ACHN (cell line): ENCODE measurements at places on chromosomes 12 and 14.

DNA sequence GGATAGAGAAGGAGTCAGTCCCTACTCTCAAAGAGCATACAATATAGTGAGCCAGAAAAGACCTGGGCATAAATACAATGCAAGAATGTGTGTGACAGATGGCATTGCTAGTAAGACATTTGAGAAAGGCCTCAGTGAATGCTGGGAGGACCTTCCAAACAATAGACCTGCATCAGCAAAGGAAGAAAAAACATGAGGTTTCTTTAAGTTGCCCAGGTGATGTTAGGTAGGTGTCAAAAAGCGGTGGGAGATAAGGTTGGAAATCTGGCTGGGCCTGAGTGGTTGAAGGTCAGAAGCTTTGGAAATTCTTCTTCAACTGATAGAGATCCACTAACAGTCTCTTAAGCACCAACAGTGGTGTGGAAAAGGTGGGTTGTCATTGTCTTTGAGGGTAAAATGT lies 50.5 kb upstream of the FRS2 start:
- no peak for DNase-seq

- no peak for DNase-seq
Measured at GRCh38 chr14:88823968-88824313, 510 bp upstream of the TTC8 start.

DNA sequence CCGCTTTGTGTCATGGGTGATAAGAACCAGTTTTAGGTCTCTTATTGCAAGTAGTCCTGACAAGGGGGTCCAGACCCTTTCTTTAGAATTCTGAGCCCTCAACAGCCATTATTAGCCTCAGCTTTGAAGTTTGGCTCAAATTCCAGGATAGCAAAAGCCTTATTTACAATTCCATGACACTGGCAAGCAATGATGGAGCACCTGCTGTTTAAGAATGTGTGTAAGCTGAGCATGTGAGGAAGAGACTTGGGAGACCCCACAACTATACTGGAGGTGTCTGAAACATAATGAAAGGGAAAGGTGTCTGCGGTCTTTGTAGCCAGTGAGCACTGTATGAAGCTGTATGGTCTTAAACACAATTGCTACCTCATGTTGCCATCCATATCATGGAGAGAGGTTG lies 119.8 kb downstream of the TBX5 start:
- no peak for DNase-seq

- no peak for DNase-seq
Measured at GRCh38 chr12:116922194-116922897, 11.6 kb downstream of the FBXW8 start.

DNA sequence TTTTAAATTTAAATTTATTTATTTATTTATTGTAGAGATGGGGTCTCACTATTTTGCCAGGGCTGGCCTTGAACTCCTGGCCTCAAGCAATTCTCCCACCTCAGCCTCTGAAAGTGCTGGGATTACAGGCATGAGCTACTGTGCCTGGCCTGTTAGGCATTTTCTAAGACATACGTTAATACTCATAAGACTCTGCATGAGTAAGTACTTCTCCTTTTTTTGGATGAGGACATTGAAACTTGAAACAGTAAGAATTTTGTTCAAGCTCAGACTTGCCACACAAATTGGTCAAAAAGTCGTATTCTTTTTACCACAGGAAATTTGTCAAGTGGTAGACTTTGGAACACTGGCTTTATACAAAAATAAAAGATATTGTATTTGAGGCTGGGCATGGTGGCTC lies 187.4 kb upstream of the RASSF8 start:
- no peak for DNase-seq

DNA sequence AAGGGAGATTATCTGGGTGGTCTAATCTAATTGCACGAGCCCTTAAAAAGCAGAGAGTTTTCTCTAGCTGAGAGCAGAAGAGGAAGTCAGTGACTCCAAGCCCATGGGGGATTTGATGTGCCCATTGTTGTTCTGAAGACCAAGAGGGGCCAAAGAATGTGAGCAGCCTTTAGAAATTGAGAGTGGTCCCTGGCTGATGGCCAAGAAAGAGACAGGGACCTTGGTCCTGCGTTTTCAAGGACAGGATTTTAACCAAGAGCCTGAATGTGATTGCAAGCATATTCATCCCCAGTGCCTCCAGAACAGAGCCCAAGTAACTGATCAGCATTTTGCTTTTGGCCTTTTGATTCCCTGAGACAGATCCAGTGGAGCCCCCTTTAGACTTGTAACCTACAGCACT lies 1353.9 kb downstream of the AACS start:
- no peak for DNase-seq

DNA sequence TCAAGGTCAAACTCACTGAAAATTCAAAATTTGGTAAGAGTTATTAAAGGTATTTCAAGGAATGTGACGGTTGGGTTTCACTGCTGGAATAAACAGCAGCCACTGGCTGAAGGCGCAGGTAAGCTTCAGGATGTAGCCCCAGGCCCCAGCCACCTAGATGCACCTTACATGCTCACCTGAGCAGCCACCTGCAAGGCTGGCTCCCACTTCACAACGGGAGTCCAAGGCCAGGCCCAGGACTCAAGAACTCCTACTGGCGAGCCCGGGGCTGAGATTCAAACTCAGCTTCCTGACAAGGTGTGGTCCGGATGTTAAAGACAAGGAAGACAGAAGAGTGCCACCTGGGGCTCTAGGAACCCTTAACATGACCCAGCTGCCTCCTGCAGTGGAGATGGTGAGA lies 78.4 kb downstream of the ITPK1 start:
- DNase-seq, result no peak

- peak; percentile 8 for DNase-seq
Measured at GRCh38 chr12:20194171-20194570, 174.2 kb upstream of the PDE3A start.

DNA sequence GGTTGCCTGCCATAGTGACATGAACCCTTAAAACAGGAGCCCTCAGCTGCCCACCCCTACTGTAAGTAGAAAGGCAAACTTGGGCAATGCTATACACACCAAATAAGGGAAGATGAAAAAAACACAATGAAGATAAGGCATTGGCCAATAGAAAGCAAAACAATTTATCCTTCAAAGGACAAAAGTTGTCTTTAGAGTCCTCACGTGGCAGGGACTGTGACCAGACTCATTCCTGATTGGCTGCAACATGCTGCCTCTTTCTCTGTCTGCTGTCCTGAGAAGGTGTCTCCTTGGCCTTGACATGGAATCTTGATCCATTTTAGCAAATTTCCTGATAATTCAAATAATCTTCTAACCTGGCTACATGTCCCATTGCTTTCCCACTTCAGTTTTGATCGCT lies 131.9 kb downstream of the GPR135 start:
- no peak for DNase-seq
